PC-9 (cell line): ENCODE measurements at places on chromosomes 16 and 17.
A peak's percentile ranks its signal among the peaks of the same experiment; 100 is the strongest.

- no peak for DNase-seq
Observed at GRCh38 chr17:56974055-56974454, 3.9 kb upstream of the SCPEP1 start.

DNA sequence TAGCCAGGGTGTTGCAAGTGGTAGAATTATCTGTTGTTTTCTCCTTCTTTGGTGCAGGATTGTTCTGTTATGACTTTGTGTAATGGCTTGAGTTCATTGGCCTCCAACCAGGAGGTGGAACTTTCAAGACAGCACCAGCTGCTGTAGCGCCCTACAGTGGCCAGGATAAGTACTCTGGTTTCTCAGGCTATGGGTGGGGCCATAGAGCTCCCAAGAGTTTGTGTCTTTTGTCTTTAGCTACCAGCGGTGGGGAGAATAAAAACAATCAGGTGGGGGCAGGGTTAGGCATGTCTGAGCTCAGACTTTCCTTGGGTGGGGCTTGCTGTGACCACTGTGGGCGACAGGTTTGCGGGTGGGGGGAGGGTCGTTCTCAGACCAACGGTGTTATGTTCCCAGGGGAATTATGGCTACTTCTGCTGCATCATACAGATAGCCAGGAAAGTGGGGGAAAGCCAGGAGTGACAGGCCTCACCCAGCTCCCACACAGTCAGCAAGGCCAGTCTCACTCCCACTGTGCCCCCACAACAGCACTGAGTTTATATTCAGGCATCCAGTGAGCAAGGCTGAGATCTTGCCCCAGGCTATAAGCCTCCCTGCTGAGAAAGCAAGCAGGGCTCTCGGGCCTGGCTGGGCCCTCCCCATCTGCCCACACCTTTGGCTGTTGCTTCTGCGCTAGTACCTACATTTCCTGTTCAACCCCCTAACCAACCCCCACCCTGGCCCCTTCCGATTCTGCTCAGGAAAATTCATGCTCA is 15.4 kb downstream of the ABCA10 start:
- no peak for DNase-seq

DNA sequence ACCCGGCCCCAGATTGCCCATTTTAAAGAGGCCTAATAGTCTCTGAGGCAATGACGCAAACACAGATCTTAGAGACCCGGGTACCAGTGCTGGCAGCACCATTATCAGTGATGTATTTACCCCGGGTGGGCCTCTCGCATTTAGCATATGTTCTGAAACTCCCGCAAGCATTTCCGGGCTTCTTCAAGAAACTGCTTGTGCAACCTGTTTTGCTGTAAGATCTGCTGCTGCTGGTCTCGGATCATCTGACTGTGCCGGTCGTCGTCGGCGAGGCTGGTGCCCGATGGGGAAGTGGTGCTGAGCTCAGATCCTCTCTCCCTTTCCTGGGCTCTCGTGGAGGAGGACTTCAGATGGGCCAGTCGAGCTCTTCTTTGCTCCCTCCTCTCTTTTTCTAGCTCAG is 12.5 kb downstream of the CEP295NL start:
- DNase-seq = no peak

- no peak for DNase-seq
Observed at GRCh38 chr16:50464325-50465290, 83.6 kb upstream of the NKD1 start.

GRCh38 chr16:1715220-1715619 is 9.2 kb downstream of the MAPK8IP3 start:
- no peak for DNase-seq

DNA sequence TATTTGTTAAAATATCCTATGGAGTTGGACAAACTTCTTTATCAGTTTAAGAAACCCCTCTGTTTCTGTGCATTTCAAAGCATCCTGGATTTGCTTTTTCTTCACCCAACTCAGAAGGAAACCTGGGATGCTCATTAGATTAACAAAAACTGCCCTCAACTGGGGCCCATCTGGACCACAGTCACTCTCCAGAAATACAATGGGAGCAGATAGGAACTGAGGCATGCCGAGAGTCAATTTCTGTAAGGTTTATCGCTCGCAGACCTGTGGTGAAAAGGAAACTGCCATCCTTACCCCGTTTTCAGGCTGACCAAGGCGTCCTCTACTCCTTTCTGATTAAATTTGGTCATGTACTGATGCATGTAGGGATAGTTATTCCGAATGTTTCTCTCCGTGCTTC is 360.3 kb downstream of the GRIN2A start:
- DNase-seq = no peak

DNA sequence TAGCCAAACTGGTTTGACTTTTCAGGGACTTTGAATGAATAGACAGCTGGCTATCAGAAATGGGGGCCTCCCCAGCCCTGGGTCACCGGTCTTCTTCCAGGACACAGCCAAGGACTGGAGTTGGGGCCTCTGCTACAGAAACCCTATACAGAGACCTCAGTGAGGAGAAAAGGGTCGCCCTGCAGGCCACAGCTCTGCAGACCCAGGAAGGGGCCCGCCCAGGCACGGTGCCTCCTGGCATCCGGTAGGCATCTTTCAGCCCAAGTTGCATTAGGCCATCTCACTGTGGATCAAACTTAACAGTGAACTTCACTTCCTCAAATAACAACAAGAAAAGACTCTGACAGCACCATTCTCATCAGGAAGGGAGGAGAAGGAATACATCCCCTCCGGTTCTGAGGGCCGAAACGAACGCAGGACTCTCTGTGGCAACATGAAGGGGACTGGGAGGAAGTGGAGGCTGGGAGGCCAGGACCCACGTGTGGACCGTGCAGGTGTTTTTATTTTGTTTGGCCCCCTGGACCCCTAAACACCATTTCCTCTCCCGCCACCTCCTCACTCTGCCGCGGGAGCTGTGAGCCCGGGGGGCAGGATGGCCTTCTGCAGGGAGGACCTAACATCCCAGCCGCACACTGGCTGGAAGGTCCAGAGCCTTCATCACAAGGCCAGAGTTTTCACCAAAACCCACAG is 7.2 kb downstream of the SLC38A10 start:
- DNase-seq = no peak

GRCh38 chr16:2077696-2078095 is 29.9 kb downstream of the TSC2 start:
- no peak for DNase-seq

DNA sequence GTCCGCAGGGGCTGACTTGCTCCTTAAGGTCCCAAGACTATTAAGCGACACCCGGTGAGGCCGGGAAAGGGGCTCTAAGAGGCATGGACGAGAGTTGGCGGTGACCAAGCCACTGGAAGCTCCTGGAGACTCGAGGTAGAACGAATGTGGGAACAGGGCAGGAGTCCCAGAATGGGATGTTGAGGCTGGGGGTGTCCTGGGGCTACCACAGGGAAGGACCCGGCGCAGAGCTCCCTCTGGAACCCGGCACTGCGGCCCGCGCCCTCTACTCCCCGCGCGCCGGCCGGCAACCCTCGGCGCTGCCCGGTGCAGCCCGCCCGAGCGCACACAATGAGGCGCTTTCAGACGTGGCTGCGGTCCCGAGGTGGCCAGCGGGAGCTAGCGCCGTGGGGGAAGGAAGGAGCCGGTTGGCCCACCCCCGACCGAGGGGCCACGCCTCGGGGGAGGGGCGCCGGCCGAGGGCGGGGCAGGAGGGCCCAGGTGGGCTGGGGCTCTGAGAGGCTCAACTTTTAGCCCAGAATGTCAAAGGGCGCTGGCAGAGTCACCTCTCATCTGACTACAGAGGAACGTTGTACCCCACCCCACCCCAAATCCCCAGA is at the start of gene CHST6:
TSS of gene CHST6 (minus strand) at position 366 of the 599 bp plus-strand sequence. CDS start 15,613 bp downstream, outside the sequence.
- peak; percentile 65 for DNase-seq

DNA sequence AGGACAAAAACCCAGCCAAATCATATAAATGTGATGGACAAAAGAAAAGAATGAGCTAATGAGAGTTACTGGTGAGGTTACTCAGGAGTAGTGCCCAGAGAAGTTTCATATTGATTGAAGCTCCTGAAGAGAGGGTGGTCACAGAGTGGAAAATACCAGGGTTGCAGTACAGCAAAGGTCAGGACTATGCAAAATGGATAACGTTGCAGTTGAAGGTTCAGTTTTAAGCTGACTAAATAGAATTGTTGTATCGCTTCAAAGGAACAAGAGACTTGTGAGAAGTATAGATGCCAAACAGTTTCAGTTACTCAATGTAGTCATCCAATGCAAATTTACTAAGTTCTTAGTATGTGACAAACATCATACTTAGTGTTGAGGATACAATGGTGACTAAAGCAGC is 47.1 kb downstream of the ABCA8 start:
- DNase-seq = no peak

- peak; percentile 69 for DNase-seq
Observed at GRCh38 chr17:37570527-37571093, 38.6 kb downstream of the SYNRG start.

GRCh38 chr17:19364699-19365498 is 2.4 kb upstream of the B9D1 start:
- DNase-seq = no peak

DNA sequence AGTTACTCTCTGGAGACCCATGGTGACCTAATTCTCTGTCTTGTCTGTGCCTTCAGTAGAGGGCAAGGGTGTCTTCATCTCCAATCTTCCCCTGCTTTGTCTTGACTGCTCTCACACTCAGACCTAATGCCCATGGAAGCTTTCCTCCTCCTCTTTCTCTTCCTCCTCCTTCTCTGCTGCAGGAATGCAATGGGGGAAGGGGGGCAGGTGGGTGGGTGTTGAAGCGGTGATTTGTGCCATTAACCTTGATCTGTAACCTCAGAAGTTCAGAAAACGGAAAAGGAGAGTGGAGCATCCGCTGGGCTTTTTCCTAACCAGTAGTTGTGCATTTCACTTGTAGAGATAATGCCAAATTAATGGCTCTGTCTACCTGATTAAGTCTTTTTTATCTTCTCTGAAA is 172.3 kb upstream of the CDH11 start:
- DNase-seq = no peak
